Occipital lobe (tissue), 3 donors: ENCODE measurements at places on chromosomes 5 and 9.

DNA sequence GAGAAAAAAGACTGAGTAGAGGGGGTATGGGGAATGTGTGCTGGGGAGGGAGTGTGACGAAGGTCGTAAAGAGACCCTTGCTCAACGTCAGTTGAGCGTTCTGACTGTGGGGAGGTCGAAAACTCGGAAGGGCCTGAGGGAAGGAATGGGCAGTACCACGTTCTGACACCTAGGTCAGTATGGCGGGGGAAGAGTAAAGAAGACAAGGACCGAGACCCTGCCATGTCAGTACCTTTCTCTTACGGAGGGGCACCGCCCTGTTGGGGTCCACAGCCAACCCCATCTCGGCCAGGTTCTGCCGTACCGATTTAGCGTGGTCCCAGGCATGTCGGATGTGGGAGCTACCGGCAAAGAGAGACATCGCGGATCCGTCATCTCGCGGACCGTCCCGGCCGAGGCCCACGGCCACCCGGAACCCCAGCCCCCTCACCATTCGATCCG lies 375 bp downstream of the NOP16 start:
- no peak for DNase-seq

DNA sequence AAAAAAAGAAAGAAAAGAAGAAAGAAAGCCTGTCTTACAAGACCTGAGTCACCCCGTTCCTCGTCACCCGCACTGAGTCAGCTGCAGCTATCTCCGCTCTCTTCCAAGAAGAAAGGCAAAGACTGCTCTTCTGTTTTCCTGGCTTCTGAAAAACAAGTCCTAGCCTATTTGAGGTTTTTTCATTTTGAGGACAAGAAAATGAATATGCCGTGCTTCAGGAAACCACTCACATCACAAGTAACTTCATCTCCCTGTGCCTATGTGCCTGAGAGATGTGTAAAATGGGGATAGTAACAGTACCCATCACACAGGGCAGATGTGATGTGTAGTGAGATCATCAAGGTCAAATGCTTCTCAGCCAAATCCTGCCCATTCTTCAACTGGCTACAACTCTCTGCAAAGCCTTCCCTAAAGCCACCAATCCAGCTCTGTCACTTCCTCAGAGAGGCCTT lies 78.4 kb downstream of the GLDC start:
- DNase-seq = no peak

GRCh38 chr9:35960039-35960655 lies 2.2 kb upstream of the OR2S2 start:
- DNase-seq = no peak

- DNase-seq = no peak
These were observed 170.5 kb downstream of the NR3C1 start for GRCh38 chr5:143233031-143233430.

DNA sequence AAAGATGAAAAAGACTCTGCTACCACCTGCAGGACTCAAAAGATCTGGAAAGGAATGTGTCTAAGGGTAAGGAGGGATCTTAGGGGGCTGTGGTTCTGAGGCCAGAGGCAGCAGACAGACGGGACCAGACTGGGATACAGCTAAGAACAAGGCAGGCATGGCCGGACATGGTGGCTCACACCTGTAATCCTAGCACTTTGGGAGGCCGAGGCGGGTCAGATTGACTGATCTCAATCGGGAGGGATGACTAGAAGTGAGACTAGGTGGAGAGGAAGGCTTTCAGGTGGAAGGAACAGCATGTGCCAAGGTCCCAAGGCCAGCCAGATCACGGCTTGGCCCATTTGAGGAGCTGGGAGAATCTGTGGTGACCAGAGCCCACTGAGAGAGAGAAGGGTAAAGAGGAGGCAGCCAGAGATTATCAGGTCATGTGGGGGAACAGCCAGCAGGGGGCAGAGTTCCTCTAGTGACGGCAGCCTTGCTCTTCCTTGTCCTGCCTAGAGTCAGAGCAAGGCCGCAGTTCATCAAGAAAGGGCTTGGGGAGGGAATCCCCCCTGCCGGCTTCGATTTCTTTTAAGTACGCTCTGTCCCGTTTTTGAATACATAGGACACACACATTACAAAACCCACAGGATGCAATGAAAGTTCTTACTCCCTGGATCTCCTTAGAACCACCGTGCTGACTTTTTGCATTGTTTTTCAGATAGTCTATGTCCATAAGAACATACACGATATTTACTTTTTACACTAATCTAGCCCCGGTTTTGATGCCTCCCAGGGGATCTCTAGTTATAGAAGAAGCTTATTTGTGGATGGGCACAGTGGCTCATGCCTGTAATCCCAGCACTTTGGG lies 2.6 kb upstream of the OLFML2A start:
- DNase-seq = peak; percentile 51

- no peak for DNase-seq
These were observed 49.2 kb downstream of the EBF1 start for GRCh38 chr5:159050316-159051143.

- DNase-seq = no peak
These were observed 266.1 kb downstream of the ZSWIM6 start for GRCh38 chr5:61598126-61598525.

DNA sequence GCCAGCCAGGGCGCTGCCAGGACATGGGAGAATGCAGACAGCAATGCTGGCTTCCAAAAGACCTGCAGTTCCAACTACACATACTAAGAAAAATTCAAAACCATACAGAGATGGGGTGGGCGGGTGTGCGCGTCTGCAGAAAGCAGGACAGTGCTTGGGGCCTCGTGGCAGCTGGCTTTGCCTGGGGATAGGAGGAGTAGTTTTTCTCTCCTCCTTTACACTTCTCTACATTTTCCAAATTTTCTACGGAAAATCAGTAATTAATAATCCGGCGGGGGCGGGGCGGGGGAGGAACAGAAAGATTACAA lies 43.6 kb upstream of the SARDH start:
- no peak for DNase-seq

DNA sequence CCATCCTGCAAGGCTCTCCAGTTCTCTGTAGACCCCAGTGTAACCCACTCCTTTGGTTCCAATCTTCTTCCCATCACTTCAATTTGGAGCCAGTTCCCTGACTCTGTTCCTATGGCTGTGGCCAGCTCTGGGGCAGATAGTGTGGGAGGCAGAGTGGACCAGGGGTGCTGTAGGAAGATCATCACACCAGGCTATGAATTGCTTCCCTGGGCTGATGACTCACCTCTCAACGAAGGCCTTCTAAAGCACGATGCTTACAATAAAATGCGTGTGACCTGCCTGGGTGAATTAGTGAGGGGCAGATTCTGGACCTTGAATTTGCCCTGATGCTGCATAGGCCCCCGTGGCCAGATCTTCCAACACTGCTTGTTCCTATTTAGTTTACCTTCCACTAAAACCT lies 289.7 kb downstream of the FBXL7 start:
- no peak for DNase-seq

- DNase-seq = no peak
These were observed 479.5 kb downstream of the SPATA31A7 start for GRCh38 chr9:61669352-61669751.

GRCh38 chr5:118430076-118430475 lies 558.3 kb downstream of the DTWD2 start:
- DNase-seq = no peak

DNA sequence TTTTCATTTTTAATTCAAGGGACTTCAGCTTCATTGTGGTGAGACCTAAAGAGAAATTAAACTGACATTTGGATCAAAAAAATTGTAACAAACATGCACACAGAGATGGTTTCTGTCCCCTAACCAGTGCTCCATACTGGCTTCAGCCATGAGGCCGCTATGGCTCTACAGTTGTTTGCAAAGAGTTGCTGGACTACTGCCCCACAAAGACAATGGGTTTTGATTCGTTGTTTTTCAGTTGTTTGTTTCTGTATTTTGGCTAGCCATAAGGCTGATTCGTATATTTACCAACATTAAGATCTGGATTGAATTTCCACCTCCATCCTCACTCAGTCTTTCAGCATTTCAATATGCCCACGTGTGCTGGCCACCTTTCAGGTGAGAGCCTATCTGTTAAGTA lies 163.7 kb upstream of the KIF2A start:
- no peak for DNase-seq

GRCh38 chr9:134286471-134287245 lies 39.6 kb upstream of the RXRA start:
- DNase-seq = no peak

DNA sequence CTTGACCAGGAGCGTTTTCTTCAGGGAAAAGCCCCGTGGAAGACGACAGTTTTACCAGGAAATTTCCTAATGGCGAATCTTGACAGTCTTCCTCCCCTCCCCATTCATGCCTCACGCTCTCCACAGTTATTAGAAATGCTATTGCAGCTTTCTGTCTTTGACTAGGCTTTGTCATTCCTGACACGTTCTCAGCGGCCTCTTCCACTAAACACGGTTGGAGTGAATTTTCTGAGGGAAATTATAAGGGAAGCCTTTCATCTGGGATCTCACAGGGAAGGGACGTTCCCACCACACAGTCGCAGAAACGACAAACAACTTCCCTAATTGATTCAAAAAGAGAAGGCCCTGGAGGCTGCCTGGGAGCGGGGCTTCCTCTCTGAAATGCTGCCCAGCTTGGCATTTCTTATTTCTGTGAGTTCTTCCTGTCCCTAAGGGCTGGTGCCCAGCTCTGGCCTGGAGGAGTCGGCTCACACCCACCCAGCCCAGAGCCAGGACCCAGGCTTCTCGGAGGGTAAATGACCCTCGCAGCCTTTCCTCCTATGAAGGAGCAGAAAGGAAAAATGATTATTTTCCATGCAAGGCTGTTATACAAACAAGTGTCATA lies 57.1 kb upstream of the PPP1R26 start:
- DNase-seq = no peak

DNA sequence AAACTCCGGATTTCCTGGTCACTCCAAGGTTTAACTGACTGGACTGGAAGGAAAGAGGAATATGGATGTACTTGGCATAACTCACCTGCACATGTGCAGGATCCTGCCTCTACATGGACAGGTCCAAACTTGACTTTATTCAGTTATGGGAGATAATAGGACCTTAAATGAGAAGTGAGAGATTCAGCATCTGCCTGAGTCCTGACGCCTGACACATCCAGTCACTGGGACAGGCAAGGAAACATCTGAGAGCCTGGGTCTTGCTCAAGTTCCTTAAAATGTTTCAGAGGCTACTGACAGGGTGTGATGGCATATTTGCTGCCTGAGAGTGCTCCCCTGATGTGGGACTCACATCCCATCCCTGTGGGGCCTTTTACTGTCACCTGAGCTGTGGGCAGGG lies 34.9 kb downstream of the ZNF354A start:
- no peak for DNase-seq

- DNase-seq = no peak
These were observed 36.8 kb downstream of the NDUFS6 start for GRCh38 chr5:1838013-1838412.

GRCh38 chr5:11182441-11183080 lies 421.5 kb upstream of the DAP start:
- no peak for DNase-seq

DNA sequence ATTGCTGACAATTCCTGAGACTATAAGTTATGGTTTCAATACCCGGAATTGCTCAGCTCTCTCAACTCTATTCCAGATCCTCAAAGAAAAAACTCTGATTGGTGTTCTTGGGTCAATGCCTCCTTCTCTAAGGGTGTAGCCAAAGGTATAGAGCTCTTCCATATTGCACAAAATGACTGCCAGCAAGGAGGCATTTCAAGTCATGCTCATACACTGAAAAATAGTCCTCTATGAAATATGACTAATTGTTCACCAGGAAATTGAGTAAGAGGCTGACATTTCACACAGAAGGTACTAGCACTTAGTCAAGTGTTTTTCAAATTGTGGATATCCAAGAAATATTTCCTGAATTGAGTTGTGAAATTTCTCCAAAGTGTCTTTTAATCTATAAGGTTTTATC lies 111.1 kb upstream of the KLF9 start:
- no peak for DNase-seq

- DNase-seq = no peak
These were observed 147.9 kb downstream of the ASTN2 start for GRCh38 chr9:117266855-117267497.

DNA sequence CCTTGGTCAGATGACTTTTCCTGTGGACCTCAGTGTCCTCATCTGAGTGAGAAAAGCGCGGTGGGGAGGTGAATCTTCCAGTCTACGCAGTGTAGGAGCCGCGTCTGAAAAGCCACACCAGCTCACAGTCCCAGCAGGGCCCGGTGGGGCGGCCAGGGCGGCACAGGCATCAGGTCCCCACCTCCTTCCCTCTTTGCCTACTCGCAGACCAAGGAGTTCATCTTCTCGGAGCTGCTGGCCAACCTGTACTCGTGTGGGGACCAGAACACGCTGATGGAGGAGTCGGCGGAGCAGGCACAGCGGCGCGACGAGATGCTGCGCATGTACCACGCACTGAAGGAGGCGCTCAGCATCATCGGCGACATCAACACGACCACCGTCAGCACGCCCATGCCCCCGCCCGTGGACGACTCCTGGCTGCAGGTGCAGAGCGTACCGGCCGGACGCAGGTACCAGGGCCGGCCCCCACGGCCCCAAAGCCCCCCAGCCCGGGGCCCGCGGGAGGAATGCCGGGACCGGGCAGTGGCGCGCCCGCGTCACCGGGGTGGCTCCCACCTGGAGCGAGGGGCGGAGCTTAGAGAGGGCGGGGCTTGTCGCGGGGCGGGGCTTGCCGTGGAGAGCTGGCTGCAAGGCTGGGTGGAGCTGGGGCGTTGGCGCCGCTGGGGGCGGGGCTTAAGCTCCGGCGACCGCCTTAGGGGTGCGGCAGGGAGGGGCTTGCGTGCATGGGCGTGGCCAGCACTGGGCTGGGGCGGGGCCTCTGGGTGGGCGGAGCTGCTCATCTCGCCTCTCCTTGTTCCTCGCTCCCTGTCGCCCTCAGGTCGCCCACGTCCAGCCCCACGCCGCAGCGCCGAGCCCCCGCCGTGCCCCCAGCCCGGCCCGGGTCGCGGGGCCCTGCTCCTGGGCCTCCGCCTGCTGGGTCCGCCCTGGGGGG lies 25.6 kb downstream of the GOLGA2 start:
- peak; percentile 71 for DNase-seq

DNA sequence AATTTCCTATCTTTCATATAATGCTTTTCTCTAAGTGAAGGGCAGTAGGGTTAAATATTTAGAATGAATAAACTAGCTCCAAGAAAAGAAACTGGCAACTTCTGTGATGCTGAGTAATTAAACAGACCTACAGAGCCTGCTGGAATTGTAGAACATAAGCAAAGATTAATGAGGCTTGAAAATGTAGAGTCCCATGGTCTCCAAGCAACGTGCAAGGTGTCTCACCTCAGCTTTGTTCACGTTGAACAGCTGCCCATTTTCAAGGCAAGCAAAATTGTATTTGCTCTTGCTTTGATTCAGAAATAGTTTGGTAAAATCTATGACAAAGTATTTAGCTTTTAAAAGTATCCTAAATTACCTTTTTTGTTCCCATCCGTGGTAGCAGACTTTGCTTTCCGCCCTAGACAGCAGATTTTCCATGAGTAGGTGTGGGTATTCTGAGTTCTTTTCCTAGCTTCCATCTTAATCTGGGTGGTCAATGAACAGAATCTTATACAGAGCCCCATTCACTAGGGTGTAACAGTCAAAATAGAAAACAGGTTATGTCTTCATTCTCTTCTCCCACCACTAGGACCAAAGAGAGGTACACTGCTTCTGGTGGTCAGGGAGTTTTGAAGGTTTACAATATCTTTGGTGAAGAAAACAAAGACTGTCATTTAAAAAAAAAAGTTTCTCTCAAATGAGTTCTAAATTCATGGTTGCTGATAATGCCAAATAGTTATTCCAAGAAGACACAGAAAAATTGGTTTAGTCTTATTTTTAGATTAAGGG lies 52.1 kb upstream of the TYRP1 start:
- DNase-seq = no peak
